ENCODE measurements at places on chromosomes 12 and 14.

DNA sequence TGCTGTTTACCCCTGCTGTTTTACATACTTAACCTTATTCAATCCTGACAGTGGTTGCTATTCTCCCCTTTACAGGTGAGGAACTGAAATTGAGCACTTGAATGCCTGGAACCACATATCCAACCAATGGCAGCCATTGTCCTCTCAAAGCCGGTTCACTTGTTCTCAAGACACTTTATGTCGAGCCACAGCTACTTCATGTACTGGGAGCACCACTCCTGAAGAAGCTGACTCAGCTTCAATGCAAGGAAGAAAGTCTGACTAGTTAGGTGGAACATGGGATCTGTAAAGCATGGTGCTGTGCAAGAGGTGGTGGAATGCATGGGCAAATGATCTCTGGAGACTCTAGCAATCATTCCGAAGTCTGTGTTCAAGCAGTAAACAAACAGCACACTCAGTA lies 113.9 kb upstream of the CPM start:
- no peak for DNase-seq

- no peak for DNase-seq
Measured at GRCh38 chr12:110266980-110267620, 13.9 kb upstream of the ATP2A2 start.

GRCh38 chr12:123741937-123742572 lies 20.0 kb upstream of the DNAH10 start:
- no peak for DNase-seq

GRCh38 chr14:66005900-66006434 lies 480.2 kb upstream of the CCDC196 start:
- no peak for DNase-seq

DNA sequence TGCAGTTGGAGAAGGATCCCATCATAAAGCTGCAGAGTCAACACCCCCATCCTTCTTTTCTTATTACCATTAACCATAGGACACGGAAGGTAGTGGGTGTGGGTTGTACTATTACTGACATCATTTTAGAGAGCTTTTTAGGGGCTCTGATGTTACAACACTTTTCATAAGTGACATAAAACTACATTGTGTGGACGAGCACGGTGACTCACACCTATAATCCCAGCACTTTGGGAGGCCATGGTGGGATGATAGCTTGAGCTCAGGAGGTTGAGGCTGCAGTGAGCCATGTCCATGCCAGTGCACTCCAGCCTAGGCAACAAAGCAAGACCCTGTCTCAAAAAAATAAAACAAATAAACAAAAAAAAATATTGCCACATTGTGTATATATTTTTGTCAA lies 167.1 kb downstream of the DUSP6 start:
- no peak for DNase-seq

- no peak for DNase-seq
Measured at GRCh38 chr14:98370352-98370751, 901.6 kb downstream of the BCL11B start.

- no peak for DNase-seq
Measured at GRCh38 chr14:63039866-63040265, 5.4 kb downstream of the KCNH5 start.

DNA sequence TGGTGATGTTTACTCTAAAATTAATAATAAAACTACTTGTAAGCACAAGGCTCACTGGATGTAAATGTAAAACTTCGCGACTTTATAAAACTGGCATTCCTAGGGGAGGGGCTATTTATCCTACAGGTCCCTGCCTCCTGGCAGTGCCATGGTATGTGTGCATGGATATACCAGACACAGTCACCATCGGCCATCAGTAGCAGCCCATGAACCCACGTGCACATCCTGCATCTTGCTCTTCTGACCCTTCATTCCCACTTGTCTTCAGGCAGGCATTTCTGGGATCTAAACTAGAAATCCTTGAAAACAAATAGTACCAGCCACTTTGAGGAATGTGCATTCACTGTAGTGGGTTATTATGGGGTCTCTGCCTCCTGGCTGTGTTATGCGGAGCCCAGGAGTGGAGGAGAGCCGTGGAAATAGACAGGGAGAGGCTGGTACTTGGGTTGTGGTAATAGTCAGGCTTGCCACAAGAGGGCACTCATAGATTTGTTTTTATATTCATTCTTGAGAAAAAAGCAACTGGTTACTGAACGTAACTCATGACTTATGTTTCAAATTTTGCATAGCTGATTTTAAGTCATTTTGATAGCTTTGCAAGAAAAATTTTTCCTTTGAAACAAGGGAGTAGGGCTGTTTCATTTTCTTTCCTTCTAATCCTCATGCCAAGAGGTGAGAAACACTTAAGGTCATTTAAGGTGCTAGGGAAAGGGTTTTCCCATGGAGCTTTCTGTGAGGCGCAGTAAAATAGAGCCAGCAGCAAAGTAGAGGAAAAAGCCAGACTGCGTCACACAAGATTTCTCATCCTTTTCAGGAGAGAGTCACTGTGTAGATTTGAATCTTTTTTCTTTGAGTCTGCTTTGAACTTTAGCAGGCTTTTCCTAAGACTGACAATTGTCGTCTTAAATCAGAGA lies 17.4 kb upstream of the GALNT16 start:
- no peak for DNase-seq

DNA sequence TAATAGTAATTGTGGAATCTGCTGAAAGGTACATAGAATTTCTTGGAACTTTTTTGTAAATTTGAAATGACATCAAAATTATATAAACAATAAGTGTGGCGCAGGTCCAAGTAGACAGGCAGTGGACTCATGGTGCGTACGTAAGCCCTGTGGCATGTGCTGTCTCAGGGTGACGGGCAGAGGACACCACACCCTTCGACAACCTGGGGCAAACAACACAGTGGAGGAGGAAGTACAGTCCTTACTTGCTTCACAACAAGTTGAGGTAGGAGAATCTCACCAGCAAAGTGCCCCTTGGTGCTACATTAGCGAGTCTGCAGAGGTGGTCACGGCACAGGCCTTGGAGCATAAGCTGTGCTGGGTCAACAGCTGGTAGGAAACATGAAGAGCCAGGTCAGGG lies 180.9 kb downstream of the AEBP2 start:
- DNase-seq = no peak

- DNase-seq = no peak
Measured at GRCh38 chr12:53298164-53298563, 1.3 kb upstream of the MYG1 start.

DNA sequence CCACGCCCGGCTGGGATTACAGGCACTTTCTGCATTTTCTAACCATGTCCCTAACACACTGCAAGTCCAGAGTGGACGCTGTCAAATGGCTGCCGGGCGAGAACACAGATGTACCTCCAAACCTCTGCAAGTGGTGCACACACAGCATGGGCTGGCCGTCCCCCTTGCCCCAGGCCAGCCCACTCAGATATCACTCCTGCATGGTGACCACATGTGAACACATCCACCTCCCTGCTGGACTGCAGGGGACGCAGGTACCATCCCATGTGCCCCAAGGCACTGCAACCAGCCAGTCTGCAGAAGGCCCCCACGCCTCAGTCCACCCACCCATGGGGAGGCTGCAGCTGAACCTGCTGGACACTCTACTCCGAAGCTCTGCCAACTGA lies 14.0 kb downstream of the BRF1 start:
- no peak for DNase-seq

- DNase-seq = no peak
Measured at GRCh38 chr12:46458500-46459102, 86.0 kb upstream of the SLC38A2 start.

DNA sequence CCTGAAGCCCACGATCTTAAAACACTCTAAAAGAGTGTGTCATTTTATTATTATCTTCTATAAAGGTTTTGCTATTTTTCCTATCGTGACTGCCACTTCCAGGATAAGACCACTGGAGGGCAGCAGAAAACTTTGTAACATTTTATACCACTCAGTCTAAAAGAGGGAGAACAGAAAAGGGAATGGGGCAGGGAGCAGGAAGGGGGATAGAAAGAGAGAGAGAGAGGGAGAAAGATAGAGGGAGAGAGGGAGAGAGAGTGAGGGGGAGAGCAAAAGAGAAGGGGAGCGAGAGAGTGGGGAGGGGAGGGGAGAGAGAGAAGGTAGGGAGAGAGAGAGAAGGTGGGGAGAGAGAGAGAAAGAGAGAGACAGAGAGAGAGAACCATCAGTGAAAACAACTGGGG lies 2.0 kb upstream of the ART4 start:
- no peak for DNase-seq

- no peak for DNase-seq
Measured at GRCh38 chr12:6266971-6267721, 43.3 kb upstream of the PLEKHG6 start.
